ENCODE measurements at places on chromosomes 5 and 9.

GRCh38 chr5:959581-960531 lies 48.7 kb upstream of the NKD2 start:
- no peak for DNase-seq

- DNase-seq = no peak
Measured at GRCh38 chr9:134678666-134679443, 37.3 kb downstream of the COL5A1 start.

- DNase-seq = no peak
Measured at GRCh38 chr9:99415606-99416005, 193.5 kb downstream of the SEC61B start.

- DNase-seq = no peak
Measured at GRCh38 chr5:149172261-149172660, 31.0 kb downstream of the ABLIM3 start.

GRCh38 chr5:181242031-181242451 lies 1.7 kb downstream of the RACK1 start:
- DNase-seq = no peak

- DNase-seq = no peak
Measured at GRCh38 chr9:120683150-120683549, 31.1 kb downstream of the MEGF9 start.

DNA sequence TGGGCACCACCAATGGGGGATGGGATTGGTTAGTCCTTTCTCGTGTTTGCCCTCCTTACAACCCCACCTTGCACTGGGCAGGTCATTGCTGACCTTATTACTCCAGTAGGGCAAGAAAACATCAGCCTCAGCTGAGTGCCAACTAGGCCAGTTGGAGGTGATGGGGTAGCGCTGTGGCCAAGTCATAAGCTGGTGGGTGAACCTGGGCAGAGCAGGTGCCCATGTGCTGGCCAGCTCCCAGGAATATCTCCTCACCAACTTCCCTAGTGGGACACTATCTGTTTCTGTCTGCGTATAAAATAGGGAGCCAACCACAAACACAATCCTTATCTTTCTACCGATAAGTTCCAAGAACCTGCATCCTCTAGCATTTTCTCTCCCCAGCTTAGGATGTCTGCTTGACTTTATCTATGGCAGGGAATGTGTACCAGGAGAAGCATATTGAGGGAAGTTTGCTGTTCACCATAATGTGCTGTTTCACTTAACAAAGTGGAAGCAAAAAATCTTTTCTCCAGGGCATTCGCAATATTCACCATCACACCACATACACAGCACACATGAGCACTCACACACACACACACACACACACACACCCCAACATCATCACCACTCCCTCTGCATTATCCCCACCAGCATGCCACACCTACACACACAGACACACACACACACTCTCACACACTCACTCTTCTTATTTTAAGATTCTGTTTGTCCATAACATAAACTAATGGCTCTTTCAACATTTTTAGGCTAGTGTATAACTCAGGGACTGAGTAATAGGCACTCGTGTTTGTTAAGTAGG lies 390.0 kb downstream of the ENC1 start:
- DNase-seq = no peak

DNA sequence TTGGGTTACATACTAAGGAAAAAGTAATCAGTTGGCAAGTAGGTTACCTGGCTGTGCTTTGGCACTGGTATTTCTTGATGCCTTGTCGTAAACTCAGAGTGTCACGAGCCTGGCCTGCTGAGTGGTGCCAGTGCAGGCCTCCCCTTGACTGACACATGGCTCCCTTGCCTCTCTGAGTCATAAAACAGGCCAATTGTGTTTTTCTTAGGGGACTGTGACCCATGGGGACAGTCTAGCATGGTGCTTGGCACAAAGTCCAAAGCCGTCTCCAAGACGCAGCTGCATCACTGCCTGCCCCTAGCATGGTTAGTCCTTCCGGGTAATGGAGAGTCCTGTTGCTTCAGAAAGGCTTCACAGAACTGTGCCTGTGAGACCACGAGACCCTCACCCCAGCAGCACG lies 132.5 kb downstream of the MVB12B start:
- DNase-seq = no peak

- DNase-seq = no peak
Measured at GRCh38 chr5:172775326-172776234, 4.6 kb upstream of the DUSP1 start.

DNA sequence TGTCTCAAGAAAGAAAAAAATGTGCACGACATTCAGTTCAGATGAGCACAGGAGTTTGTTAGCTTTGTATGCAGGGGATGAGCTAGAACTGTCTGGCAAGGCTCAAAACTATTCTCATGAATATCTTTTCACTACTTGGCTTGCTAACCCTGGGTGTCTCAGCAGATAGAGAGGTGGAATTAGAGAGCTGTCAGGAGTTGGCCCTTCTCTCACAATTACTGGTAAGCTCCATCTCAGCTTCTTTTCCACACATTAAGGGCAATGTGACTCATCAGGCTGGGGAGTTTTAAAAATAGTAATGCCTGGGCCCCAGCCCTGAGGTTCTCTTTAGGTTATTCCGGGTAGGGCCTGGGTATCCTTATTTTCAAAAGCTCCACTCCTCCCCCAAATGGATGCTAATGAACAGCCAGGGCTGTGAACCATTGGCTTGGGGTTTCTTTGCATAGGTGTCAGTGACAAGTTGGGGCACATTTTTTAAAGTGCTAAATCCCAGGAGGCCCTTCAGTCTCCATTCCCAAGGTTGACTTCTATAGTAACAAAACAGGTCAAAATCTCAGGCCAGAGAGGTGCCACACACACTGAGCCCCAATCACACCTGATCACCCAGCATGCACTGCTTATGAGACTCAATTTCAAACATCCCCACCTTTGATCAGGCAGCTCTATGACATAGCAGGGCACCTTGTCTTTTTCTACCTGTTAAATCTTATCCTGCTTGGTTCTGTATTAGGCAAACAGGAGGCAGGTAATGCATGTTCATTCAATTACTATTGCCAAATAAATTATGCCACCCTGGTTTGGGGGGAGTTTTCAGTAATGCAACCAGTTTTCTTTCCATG lies 239.7 kb upstream of the DAP start:
- DNase-seq = no peak

DNA sequence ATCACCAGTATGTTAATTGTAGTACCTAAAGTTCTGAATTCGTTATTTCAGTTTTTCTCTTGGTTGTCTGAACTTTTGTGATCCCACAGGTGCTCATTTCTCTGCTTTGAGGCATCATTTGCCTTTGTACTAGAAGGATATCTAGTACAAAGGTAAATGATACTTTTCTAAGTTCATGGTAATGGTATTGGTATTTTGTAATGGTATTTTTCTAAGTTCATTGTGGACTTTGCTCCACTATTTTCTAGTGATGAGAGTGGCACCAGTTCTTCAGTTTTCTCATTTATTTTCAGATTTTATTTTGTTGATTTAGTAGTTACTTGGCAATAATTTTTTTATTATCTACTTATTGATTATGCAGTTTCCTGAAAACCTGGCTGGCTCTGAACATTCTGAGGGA lies 42.0 kb downstream of the RAB24 start:
- no peak for DNase-seq

- no peak for DNase-seq
Measured at GRCh38 chr9:95341293-95341962, 23.9 kb upstream of the FANCC start.

Data from muscle of back (tissue), 13 donors.